NCI-H526 (cell line): ENCODE measurements at places on chromosomes 5 and 9.

DNA sequence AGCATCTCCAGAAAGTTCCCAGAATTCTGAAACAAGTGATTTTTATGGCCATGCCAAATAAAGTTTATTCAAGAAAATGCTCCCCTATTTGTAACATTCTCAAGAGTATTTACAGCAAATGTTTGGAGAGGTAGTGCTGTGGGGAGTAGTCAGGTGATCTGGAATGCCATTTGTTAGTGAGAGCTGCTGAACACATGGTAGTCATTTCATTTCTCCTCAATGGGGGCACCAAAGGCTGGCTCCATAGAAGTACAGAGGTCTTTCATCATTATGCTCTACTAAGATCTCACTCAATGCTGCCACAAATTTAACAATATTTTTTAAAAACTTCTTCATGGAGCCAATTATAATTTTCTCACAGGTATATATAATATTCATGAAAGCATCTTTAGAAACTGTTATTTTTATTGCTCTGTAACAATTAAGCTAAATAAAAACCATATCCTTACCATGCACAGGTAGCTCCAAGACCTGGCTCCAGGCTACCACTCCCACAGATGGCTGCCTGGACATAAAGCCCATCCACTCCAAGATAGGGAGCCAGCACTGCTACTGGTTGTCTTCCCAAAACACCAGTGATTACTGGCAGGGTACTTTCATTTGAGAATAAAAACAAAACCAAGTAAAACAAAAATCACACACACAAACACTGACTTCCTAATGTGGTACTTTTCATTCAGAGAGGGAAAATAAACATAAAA is 200.8 kb downstream of the PLK2 start:
- no peak for DNase-seq

- DNase-seq, result peak; percentile 73
These were observed 1.3 kb downstream of the NOTCH1 start for GRCh38 chr9:136544548-136544963.

- DNase-seq, result peak; percentile 15
These were observed 44.0 kb upstream of the XPA start for GRCh38 chr9:97740848-97741821.

DNA sequence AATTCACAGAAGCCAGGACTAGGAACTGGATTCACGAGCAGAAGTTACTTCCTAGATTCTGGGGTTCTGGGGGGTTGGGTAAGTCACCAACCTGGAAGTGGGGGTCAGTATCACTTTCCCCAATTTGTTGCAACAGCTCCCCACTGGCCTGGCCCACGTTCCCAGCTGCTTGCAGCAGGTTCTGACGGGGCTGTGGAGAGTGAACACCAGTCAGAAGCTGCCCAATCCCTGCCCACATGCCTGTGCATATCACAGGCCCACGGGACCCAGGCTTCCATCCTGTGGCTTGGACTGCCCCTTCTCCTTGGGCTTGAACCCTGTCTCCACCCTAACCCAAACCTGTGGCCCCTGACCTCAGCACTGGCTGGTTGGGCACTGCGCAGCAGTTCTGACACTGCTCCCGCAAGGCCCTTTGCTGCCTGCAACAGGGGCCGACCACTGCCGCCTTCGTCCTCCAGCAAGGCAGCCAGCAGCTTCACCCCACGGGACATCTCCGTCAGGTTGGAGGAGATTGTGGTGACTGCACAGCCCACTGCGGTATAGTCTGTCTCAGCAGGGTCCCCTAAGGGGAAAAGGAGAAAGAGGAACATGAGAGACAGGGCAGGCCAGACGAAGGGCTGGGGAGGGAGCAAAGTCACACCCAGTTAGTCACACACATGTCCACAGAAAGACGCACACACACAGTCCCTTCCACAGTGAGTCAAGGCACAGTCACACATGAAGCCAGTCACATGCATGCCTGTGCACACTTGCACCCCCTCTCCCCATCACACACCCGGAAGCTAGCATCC is 13.1 kb downstream of the TLN1 start:
- DNase-seq, result no peak

DNA sequence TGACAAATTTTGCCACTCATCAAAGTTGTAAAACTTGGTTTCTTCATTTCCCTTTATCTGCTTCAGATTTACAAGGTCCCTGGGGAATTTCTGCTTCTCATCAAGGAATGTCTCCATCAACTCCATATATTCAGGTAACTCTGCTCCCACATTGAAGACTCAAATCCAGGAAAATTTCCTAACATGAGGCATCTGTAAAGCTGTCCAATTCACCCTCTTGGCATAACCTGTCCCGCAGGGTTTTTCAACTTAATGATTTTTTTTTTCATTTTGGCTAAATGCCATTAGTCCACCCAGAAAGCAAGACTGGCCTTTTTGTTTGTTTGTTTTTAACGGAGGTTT is 50.2 kb upstream of the SLC30A5 start:
- DNase-seq, result no peak

- DNase-seq, result no peak
These were observed 13.8 kb downstream of the DNAH5 start for GRCh38 chr5:13930541-13931171.

- no peak for DNase-seq
These were observed 204.5 kb downstream of the SREK1 start for GRCh38 chr5:66348387-66349125.

GRCh38 chr9:24293386-24293785 is 252.3 kb downstream of the IZUMO3 start:
- DNase-seq, result peak; percentile 98

DNA sequence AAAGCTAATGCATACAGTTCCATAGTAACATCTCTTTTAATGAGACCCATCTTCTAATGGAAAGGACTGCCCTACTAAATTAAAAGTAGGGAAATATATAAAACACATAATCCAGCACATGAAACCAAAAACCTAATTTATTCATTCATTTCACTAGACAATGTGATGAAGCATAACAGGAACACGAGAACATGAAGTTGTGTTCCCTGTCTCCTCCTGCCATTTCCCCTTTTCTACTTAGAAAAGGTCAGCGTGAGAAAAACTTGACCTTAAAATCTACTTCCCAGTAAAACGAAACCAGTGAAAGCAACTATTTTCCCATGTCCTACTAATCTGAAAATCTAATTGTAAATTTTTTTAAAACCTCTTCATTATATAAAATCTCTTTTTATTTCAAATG is 847.5 kb downstream of the TLE1 start:
- DNase-seq, result no peak

- DNase-seq, result no peak
These were observed 311.5 kb upstream of the TARS1 start for GRCh38 chr5:33129309-33129708.

- DNase-seq, result no peak
These were observed 185.2 kb downstream of the DCP2 start for GRCh38 chr5:113161806-113162205.

- no peak for DNase-seq
These were observed 106.0 kb downstream of the CAAP1 start for GRCh38 chr9:26786564-26786963.

- no peak for DNase-seq
These were observed 779.9 kb upstream of the CDH6 start for GRCh38 chr5:30413540-30413939.

DNA sequence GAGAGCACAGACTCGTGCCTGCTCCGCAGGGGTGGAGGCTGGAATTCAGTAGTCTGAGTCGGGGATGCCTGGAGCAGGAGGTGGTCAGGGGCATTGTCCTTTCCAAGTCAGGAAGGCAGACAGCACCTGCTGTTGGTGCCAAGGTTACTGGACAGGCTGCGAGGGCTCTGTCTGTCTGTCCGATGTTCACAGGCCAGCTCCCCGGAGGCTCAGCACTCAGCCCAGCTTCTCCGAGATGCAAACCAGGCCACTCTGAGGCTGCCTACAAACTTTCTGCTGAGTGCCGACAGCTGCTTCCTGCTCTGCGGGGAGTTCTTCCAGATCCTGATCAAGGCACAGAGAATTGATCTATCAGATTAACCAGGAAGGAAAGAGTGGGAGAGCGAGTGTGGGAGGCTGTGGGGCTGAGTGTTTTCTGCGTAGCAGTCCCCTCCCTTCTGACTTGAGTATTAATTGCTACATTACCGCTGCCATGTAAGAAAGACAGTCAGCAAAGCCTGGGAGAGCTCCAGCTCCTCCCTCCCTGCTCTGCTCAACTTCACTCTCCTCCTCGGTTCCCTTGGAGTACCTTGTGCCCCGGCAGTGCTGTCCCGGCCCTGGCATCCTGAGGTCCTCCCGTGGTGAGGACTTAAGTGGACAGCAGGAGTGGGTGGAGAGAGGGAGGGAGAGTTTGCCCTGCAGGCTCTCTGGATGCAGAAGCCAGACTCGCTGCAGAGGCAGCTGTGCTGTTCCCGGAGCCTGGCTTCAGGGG is 36.0 kb downstream of the KCNMB1 start:
- DNase-seq, result no peak

- no peak for DNase-seq
These were observed 56.9 kb upstream of the IL7R start for GRCh38 chr5:35799753-35800152.

GRCh38 chr9:36834736-36835135 is 199.3 kb downstream of the PAX5 start:
- no peak for DNase-seq

- no peak for DNase-seq
These were observed 27.1 kb downstream of the ZCCHC10 start for GRCh38 chr5:132999246-132999645.

GRCh38 chr5:143201589-143201988 is 201.9 kb downstream of the NR3C1 start:
- DNase-seq, result no peak

- DNase-seq, result no peak
These were observed 38.6 kb downstream of the RANBP6 start for GRCh38 chr9:5976674-5977397.

- DNase-seq, result no peak
These were observed 205.5 kb upstream of the EFNA5 start for GRCh38 chr5:107876261-107876660.

GRCh38 chr5:90421136-90421535 is 11.6 kb upstream of the CETN3 start:
- DNase-seq, result peak; percentile 2

GRCh38 chr9:3455717-3456116 is 70.1 kb downstream of the RFX3 start:
- no peak for DNase-seq

DNA sequence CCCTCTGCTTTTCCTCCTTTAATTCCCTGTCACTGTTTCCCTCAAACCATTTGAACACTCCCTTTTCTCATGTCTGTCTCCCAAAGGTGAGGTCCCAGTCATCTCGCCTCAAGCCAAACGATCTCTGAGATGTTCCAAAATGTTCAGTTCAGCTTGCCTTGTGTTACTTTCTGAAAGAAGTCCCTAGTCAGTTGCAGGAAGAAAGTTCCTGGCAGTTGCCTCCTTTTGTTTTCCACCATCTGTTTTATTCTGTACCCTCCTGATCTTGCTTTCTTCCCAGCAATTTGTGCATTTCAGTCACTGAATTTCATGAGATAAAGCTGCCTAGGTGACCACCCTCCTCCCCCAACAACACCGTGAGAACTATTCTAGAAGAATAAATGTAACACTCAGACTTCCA is 277.5 kb downstream of the EPB41L4A start:
- no peak for DNase-seq
